ENCODE measurements at places on chromosomes 4 and X.
A peak's percentile ranks its signal among the peaks of the same experiment; 100 is the strongest.

GRCh38 chr4:4457803-4458553 is 71.1 kb downstream of the NSG1 start:
- peak; percentile 65 for DNase-seq

GRCh38 chrX:139287155-139287924 is 243.2 kb upstream of the F9 start:
- DNase-seq, result no peak

GRCh38 chr4:8837181-8837841 is 34.3 kb downstream of the HMX1 start:
- no peak for DNase-seq

- DNase-seq, result no peak
Observed at GRCh38 chr4:84171871-84172270, 327.2 kb downstream of the NKX6-1 start.

- no peak for DNase-seq
Observed at GRCh38 chrX:320126-320783, 1.7 kb upstream of the GTPBP6 start.

DNA sequence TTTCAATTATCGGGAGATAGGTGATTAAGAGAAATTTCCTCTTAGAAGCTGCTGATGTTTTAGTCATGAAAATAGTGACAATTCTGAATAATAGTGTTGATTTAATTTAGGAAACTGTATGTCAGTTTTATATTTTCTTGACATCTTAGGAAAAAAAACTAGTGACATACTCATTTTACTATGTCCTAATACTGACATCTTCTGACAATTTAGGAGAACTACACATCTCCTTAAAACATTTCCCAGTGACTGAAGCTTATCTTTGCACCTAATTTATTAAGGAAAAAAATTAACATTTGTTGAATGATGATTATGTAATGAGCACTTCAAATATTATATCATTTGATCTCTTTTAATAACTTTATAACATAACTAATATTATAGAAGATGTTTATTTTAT is 42.0 kb upstream of the RBMXL3 start:
- peak; percentile 8 for DNase-seq

GRCh38 chrX:24113181-24113580 is 36.3 kb upstream of the ZFX start:
- peak; percentile 50 for DNase-seq

DNA sequence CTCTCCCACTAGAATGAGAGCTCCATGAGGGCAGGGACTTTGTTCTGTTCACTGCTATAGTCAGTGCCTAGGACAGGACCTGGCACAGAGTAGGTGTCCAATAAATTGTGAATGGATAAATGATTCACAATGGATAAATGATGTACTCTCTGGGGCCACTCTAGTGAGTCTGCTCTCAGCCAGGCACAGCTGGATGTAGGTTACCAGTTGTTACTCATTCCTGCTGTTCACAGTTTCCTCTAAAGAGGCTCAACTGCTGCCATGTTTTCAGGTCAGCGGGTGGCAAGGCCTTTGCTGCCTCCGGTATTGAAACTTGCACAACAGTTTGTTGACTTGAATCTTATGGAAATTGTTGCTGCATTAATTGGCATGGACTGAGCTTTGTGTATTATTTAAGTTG is 99.1 kb downstream of the NHSL2 start:
- no peak for DNase-seq

GRCh38 chrX:110346681-110347080 is 12.0 kb upstream of the RTL9 start:
- peak; percentile 18 for DNase-seq

DNA sequence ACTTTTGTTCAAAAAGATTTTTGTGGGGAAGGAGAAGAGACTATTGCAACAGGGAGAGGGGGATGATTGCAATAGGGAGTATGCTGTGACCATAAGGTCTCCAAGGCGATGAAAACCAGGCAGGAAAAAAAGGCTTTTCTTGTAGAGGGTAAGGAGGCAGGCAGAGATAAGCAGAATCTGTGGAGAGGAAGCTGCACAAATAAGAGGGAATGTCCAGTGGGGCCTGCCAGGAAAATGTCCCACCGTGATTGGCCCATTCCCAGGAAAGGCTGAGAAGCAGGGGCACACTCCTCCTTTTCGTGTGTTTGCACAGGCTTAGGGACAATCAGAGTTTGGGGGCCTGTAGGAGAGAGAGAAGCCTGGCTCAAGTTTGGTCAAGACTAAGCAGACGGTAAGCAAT is 29.1 kb downstream of the SPACA5 start:
- no peak for DNase-seq

DNA sequence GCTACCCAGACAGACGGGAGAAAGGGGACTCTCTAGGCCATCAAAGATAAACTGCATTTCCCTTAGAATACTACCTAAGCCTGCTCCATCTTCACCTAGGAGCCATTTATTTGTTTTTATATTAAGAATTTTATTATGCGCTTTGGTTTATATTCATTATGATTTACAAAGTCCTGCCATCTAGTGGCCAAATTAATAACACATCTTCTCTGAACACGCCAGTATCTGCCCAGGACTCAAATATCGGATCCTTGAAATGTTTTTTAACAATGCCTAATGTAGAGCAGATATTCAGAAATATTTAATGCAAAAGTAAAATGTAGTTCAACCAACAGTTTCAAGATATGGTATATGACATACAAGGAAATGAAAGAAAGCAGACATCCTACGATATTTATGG is 20.8 kb upstream of the PRPS2 start:
- peak; percentile 3 for DNase-seq

GRCh38 chr4:46124773-46125413 is 1.0 kb upstream of the GABRG1 start:
- no peak for DNase-seq

GRCh38 chrX:134313418-134313817 is 76.4 kb downstream of the CCDC160 start:
- no peak for DNase-seq

DNA sequence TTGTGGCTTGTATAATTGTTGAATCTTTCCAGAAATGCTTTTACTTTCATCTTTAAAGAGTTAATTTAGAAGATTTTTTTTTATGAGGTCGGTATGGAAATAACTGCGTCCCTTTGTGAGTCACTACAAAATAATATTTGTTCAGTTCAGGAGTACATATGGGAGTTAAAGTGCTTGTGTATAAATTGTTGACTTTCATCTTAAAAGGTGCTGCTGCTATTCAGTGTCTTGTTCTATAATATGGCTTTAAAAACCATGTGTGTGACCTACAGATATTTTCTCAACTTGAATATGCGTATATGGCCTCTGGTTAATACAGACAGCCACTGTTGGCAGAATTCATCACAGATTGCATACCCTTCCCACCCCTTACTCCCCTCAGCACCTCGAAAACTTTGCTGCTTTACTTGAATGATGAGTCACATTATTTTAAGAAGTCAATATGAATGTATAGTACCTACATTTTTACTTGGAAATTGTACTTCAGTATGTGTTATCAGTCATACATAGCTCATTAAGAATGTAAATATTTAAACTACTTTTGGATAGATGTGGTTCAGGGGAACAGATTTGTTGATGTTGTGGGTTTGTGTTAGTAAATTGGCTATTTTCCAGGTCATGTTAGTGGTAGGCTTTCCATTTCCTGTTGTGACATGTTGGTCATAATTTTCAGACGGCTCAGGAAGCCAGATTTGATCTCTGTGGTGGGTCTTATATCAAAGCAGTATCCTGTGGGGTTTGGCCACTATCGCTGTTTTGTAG is 1.5 kb downstream of the CLCN3 start:
- peak; percentile 64 for DNase-seq

GRCh38 chr4:176805155-176805554 is 12.4 kb upstream of the VEGFC start:
- DNase-seq, result peak; percentile 67

DNA sequence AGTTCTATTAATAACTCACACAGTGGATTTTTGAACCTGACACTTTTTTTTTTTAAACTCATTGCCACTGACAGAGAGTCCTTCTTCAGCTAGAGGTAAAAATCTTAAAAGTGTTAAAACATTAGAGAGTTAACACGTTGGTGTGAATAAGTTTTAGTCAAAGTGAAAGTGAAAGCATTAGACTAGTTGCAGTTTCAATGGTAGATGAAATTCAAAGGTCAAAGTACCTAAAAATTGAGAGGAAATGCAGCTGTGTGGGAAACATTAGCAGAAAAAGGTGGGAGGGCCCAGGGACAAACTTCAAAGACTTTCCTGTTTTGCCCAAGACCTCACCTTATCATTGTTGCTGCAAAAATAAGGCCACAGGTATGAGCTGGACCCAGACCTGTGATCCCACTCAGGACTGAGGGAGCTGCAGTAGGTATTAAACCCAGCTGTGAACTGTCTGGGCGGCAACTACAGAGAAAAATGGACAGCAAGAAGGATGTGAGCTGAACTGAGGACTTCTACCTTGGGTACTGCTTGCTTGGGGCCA is 17.6 kb upstream of the GABRA4 start:
- no peak for DNase-seq

- DNase-seq, result no peak
Observed at GRCh38 chr4:15063341-15063740, 61.1 kb downstream of the CPEB2 start.

GRCh38 chr4:189237340-189237739 is 703.3 kb upstream of the FRG1 start:
- no peak for DNase-seq

GRCh38 chrX:153734871-153735270 is 10.2 kb downstream of the ABCD1 start:
- no peak for DNase-seq

DNA sequence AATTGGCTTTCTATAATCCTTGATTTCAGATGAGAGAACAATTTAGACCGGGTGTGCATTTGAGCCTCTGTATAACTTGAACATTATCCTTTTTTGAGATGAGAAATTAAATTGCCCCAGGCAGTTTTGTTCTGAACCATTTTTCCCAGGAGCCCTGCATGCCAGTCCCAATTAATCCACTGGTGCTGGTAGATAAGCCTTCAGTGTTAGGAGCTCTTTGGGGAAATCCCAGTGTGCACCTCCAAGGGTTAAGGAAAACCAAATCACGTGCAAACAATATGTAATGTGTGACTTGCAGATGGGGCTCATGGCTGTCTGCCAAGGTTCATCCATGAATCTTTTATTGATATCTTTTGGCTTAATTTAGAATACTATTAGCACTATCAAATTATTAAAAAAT is 43.2 kb downstream of the KIT start:
- DNase-seq, result no peak

DNA sequence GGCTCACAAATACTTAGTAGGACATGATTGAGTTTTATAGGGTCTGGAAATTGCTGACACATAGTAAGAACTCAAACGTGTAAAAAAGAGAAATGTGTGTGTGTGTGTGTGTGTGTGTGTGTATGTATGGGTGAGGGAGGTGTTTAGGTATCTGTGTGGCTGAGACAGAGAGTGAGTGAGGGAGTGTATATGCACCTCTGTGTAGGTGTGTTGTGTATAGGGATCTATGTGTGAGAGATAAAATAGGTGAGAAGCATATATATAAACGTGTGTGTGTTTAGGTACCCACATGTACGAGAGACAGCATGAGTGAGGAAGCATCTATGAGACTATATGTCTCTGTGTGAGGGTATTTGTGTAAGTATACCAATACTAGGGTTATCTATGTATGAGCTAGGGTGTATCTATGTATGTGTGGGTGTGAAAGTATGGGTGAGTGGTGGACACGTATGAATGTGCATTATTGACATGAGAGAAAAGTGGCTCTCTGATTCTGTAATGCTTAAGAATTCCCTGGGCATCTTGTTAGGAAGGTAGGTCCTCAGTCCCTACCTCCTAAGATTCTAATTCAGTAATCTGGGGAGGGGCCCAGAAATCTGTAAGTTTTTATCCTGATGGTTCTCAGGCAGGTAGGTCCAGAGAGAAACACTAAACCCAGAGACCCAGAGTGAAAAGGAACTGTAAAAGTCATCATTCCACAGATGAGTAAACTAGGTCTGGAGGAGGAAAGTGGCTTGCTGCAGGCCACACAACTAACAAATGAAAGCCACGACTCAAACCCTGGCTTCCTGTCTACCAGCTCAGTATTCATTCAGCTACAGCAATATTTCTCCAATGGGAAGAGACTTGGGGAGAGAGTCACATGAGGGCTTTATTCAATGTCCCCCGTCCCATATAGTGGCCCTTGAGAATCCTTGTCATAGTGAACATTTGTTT is 237.0 kb downstream of the IDS start:
- no peak for DNase-seq

DNA sequence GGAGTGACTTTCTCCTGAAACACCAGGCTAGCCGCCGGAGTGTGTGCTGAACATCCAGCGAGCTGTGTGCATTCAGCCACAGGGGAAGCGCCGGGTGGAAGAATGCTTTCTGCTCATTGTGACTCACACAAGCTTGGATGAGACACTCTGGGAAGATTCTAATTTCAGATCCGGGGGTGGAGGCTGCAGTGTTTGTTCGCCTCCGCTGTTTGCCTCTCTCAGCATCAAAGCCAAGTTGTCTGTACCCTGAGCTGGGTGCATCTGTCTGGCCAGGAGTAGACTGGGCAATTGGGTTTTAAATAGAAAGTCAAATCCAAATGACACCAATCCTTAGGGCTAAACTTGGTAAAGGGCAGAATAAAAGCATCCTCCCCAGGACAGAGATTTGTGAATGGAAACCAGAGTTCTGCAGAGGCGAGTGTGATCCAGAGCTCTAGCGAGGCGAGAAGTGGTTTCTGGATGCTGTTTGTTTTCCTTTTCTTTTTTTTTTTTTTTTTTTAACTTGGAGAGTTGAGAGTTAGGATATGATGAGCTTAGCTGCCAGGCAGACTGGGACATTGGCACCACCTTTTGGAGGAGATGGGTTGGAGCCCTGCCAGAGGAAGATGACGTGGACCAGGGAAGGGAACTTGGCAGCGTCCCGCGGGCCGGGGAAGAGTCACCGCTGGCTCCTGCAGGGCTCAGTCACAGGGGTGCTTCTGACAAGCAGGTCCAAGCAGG is 196.0 kb upstream of the PSAPL1 start:
- peak; percentile 87 for DNase-seq

DNA sequence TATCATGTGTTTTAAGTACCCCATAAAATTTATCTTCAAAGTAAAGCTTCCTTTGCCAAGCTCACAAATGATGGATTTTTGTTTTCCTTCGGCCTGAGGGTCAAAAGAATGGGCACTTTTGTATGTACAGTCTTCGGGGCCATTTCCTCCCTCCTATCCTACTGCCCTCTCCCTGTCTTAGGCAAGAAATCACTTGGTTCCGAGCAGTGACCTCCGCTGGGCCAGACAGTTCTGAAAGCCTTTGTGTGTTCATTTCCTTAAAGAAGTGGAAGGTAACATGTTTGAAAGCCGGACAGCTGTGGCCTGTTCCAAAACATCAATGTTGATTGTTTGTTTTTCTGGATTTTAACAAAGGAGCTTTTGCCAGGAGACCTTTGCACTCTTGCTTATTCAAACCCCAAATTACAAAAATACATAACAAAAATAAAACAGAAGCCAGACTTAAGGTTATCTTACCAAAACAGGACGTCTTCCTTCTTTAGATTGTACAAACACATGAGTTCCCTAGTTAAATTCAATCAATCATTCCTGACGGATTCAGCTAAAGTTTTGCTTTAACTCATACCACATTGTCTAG is 110.6 kb upstream of the LIMCH1 start:
- DNase-seq, result no peak

DNA sequence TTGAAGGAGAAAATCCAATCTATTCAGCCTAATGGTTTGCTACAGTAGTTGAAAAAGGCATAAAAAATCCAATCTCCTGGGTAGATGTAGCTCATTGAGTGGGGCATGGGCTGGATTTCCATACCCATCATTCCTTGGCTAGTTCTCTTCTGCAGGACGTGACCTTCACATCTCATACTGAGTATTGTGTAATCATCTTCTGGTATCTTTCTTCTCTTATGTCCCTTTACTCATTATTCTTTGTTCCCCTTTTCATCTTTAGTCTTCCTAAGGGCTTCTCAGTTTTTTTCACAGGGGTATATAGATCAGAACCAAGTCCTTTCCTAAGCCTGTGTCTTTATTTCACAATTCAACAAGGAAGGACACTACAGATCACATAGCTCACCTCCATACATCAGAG is 727.6 kb upstream of the MAGEB2 start:
- no peak for DNase-seq

Data from fibroblast of skin of abdomen (primary cell).